ENCODE measurements at places on chromosomes 1 and 21.

- DNase-seq = no peak
Observed at GRCh38 chr1:84998642-84999280, 1.8 kb upstream of the MCOLN2 start.

DNA sequence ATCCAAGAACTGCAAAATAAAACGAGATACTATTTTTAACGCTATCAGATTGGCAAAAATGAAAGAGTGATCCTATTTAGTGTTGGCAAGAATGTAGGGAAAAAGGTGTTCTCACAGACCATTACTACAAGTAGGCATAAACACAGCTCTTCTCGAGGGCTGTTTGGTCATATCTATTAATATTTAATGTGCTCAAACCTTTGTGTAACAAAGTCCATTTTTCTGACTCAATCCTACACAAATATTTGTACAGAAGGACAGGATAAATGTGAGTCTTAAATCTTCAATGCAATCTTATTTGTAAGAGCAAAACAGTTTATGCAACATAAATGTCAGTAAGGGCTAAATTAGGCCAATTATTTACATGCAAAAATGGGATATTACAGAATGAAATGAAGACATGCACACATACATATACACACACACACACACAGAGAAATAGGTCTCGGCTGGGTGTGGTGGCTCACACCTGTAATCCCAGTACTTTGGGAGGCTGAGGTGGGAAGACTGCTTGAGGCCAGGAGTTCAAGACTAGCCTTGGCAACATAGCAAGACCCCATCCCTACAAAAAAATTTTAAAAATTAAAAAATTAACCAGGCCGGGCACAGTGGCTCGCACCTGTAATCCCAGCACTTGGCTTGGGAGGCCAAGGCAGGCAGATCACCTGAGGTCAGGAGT, 17.7 kb downstream of the DHCR24 start:
- no peak for DNase-seq

GRCh38 chr1:244254467-244254866, 197.2 kb downstream of the ADSS2 start:
- DNase-seq = no peak

- no peak for DNase-seq
Observed at GRCh38 chr1:4626560-4627319, 27.7 kb upstream of the AJAP1 start.

- no peak for DNase-seq
Observed at GRCh38 chr1:7755448-7755847, 15.6 kb upstream of the VAMP3 start.

DNA sequence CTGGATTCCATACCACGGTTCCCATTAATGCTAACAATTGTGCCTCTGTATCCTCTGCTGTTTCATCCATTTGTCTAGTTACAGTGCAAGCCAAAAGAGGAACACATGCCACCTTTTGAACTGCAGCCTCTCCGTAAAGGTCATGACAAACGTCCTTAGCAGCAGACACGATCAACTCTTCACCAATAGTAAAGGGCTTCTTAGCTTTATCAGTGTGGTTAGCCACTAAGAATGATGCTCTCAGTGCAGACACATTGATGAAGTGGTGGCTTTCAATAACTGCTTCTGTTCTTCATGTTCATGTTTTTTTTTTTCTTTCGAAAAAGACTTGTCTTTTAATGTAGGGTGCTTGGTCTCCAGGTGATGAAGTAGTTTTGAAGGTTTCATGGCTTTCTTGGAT, 14.3 kb downstream of the XPR1 start:
- DNase-seq = no peak

- DNase-seq = no peak
Observed at GRCh38 chr1:216178281-216178680, 245.0 kb downstream of the USH2A start.

DNA sequence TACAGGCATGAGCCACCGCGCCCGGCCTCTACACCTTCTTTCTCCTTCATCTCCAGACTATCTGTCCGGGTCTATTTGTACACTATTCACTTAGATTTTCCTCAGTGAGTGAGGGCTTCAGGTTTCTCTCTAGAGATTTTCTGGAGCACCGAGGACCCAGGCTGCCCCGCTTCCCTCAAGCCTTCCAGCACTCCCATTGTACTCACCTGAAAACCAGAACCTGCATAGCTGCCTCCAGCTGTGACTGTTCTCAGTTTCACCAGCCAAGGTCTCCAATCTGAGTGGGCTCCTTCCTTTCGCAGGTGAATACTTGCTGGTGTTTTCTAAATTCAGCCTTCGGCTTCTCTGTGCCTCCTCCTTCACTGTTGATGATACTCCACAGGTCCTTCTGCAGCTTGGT, 12.9 kb upstream of the DMAP1 start:
- DNase-seq = no peak

All from frontal cortex (tissue), 4 donors.